Left lung (tissue), 14 donors: ENCODE measurements at places on chromosomes 3 and 15. TPM values are rescaled to one million over a fixed set of nuclear protein-coding genes. Genes with fewer than 3 reads are reported as not detected.

DNA sequence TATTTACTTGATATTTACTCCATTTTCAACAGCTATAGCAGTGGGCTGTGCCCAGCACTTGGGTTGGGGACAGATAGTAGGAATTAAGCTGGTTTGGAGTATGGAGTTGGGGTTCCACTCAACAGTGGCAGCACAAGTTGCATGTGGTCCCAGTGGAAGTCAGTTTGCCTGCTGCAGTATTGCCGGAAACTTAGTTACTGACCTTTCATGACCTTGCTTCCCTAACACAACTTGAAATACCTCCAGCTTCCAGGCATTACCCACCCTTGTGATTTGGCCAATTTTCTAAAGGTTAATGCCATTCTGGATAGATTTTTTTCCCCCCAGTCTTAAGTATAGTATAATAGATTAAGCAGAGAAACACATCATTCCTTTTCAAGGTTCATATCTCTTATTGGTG lies 68.0 kb downstream of the BBX start:
- DNase-seq: no peak

DNA sequence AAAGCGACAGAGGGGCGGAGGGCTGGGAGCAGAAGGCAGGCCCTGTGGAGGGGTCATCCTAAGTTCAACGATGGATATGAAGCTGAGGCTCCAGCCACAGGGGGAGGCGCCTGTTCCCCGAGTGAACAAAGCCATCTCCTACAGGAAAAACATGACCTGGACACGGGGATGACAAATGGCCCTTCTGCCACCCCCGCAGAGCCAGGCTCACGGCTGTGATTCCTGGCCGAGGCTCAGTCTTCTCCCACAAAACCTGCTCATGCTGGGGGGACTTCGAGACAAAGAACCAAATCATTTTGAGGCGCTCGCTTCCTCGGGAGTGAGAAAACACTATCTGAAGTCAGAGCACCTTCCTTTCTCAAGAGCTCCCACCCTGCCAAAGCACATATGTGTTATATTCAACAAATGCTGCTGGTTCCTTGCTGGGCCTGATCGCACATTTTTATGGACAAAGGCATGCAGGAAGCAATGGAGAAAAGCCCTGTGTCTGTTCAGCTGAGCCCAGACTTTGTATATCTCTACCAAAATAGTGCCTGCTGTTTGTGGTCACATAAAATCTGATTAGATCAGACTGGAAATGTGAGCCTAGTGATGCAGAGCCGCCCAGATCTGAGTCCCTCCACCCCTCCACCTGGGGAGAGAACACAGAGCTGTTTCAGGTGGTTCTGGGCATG lies 5.6 kb downstream of the RBP1 start:
- DNase-seq: no peak

- no peak for DNase-seq
Observed at GRCh38 chr3:48709051-48709461, 8.0 kb downstream of the IP6K2 start.

DNA sequence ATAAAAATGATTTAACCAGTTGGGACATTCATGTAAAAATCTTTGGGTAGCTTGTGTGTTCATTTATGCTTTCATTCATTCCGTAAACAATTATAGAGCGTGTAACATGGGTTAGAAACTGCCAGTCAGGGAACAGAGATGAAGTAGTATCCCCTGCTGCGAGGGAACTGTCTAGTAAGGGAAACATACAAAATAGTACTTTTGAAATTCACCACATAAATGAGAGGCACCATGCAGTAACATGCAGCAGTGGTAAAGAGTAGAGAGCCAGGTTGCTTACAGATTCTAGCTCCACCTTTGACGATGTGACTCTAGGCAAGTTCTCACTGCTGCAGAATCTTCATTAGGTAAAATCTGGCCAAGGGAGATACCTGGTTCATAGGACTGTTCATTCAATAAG lies 938 bp downstream of the DZIP3 start:
- DNase-seq: no peak

GRCh38 chr15:89817701-89818280 lies 3.1 kb upstream of the ANPEP start:
- DNase-seq: no peak

DNA sequence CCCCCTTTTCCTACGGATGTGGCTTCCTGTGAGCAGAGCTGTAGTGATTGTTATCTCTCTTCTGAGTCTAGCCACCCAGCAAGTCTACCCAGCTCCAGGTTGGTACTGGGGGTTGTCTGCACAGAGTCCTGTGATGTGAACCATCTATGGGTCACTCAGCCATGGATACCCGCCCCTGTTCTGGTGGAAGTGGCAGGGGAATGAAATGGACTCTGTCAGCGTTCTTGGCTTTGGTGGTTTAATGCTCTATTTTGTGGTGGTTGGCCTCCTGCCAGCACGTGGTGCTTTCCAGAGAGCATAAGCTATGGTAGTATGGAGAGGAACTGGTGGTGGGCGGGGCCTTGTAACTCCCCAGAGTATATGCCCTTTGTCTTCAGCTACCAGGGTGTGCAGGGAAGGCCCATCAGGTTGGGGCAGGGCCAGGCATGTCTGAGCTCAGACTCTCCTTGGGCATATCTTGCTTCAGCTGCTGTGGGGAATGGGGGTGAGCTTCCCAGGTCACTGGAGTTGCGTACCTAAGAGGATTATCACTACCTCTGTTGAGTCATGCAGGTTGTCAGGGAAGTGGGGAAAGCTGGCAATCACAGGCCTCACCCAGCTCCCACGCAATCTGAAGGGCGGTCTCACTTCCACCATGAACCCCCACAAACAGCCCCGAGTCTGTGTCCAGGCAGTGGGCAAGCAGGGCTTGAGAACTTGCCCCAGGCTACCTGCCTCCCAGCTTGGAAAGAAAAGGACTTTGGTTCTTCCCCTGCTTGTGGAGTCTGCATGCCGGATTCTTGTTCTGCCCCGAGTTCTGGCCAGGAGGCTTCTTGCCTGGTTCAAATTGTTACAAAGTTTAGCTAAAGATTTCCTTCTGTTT lies 9.0 kb upstream of the ADGRG7 start:
- DNase-seq: no peak

- DNase-seq: no peak
Observed at GRCh38 chr15:44736181-44736765, at the start of gene TRIM69. TRIM69 (plus strand) TSS chr15:44736528; CDS start chr15:44736705, 177 bp downstream.

- DNase-seq: no peak
Observed at GRCh38 chr3:70010346-70010745, 10.8 kb downstream of the SAMMSON start.

- no peak for DNase-seq
Observed at GRCh38 chr3:8488877-8489276, 12.7 kb upstream of the LMCD1 start.

- DNase-seq: no peak
Observed at GRCh38 chr3:77254967-77255831, 215.3 kb downstream of the ROBO2 start.

DNA sequence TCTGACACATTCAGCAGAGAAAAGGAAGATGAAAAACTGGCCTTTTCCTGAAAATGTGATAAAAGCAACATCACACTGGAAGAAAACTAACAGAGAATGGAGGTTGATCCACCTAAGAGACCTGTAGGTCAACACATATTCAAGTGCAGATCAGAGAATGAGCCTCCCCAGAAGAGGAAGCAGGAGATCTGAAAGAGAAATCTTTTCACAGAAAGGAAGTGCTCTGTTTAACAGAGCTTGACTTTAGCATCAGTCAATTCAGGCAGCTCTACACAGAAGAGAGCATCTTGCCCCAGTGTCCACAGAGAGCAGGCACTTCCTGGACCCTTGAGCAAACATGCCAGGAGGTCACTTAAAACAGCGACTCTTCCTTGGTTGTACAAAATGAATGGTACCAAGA lies 655.4 kb upstream of the GBE1 start:
- DNase-seq: no peak

Gene EPHB3
- polyA plus RNA-seq: 22.0 TPM

Gene FEZF2
- not detected for polyA plus RNA-seq

Gene SCN11A
- 1.0 TPM for polyA plus RNA-seq

Gene CELF6
- 3.5 TPM for polyA plus RNA-seq

Gene BDH1
- polyA plus RNA-seq: 16.7 TPM

Gene DUOXA1
- polyA plus RNA-seq: 1.6 TPM

Gene CAND2
- 7.0 TPM for polyA plus RNA-seq

Gene CIDEC
- 0.18 TPM for polyA plus RNA-seq

Gene AGBL1
- 0.01 TPM for polyA plus RNA-seq
